SJCRH30 (cell line): ENCODE measurements at places on chromosomes 5 and 9. TPM values are rescaled to one million over a fixed set of nuclear protein-coding genes. Genes with fewer than 3 reads are reported as not detected.
A peak's percentile ranks its signal among the peaks of the same experiment; 100 is the strongest.

The C9orf153 gene
- 0.43 and 0.55 TPM in 2 replicates for total RNA-seq

The WDR31 gene
- total RNA-seq, result 0.77 and 0.79 TPM in 2 replicates

The LTC4S gene
- total RNA-seq, result not detected in 2 replicates

The KIF3A gene
- 7.7 and 8.3 TPM in 2 replicates for total RNA-seq

The C5orf15 gene
- total RNA-seq, result 78.3 and 82.3 TPM in 2 replicates

The QSOX2 gene
- 43.8 and 48.0 TPM in 2 replicates for total RNA-seq

The SLC25A2 gene
- total RNA-seq, result 0.08 TPM in 1 of 2 replicates, not detected in the other

The CDHR2 gene
- total RNA-seq, result not detected in 2 replicates

DNA sequence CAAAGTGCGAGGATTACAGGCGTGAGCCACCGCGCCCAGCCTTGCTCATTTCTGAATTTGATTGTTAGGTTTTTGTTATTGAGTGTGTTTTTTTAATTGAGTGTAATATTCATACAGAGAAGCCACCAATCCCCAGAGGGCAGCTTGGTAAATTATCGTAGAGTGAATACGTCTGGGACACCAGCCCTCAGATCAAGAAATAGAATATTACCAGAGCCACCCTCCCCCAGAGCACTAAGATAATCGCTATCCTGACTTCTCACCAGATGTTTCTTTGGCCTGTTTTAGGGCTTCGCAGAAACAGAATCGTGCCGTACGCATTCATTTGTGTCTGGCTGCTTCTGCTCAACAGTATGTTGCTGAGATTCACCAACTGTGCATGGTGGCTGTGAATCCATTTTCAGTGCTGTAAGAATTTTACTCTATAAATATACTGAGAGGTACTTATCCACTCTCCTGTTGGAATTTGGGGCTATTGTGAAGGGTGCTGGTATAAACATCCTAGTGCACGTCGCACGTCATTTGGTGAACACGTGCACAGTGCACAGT, 37.8 kb upstream of the RUFY1 start:
- no peak for DNase-seq

DNA sequence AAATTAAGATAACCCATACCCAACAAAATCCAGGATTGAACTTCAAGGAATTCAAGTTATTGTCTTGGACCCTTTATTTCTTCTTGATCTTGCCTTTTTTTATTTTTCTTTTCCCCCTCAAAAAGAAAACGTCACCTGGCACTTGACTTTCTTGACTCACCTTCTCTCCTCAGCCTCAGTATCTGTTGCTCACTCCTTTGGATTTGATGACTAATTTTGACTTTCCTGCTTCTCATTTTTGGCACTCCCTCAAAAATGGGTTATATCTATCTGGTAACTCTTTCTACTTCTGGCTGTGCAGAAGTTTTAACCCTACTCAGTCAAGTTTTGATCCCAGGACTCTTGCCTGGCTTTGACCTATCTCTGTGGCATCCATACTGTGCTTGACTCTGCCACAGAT, 66.6 kb upstream of the SPATA31D4 start:
- DNase-seq, result no peak

- no peak for DNase-seq
Measured at GRCh38 chr9:99143655-99144054, 38.7 kb downstream of the TGFBR1 start.

- peak; percentile 67 for DNase-seq
Measured at GRCh38 chr9:121399883-121400607, 30.0 kb upstream of the STOM start.

GRCh38 chr5:168227001-168227400, 64.4 kb upstream of the WWC1 start:
- DNase-seq, result no peak

GRCh38 chr5:69505306-69505705, 12.7 kb downstream of the OCLN start:
- DNase-seq, result no peak

DNA sequence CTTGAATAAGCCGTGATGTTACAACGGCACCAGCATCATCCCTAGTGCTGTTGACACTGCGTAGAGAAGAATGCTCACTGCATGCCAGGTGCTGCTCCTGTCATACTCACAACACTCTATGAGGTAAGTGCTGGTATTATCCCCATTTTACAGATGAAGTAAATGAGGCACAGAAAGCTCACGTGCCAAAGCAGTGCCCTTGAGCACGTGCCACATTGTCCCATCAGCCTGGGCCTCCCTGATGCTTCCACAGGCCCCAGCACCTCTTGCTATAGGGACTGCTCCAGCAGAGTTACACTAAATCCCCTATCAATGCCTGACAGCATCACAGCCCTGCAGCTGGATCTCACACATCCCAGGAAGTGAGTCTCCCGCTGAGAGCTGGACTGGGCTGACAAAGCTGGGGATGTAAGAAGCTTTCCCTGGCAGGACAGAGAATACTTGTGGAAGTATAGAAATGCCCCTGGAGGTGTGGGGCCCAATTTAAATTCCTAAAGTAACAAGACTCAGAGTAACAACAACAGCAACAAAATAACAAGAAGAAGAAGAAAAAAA, 216.1 kb downstream of the FSTL4 start:
- DNase-seq, result no peak

- DNase-seq, result no peak
Measured at GRCh38 chr9:3473405-3473804, 52.4 kb downstream of the RFX3 start.

GRCh38 chr5:39426746-39427105, 1.9 kb upstream of the DAB2 start:
- no peak for DNase-seq

GRCh38 chr9:22045423-22045822, 36.3 kb upstream of the CDKN2B start:
- peak; percentile 11 for DNase-seq

DNA sequence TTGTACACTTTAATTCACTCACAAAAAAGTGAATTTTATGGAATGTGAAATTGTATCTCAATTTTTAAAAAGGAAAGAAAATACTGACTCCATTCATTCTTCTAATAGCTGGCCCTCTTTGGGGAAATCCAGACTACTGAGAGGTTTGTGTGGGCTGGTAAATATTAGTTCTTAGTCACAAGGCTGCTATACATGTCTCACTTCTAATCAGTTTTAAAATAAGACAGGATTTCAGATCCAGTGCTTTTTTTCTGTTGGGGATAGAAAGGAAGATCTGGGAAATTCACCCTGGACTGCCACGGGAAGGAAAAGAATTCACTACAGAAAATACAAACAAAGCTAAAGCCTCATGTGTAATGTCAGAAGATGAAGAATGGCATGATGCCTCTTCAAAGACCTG, 32.7 kb upstream of the ADAMTSL1 start:
- DNase-seq, result no peak

DNA sequence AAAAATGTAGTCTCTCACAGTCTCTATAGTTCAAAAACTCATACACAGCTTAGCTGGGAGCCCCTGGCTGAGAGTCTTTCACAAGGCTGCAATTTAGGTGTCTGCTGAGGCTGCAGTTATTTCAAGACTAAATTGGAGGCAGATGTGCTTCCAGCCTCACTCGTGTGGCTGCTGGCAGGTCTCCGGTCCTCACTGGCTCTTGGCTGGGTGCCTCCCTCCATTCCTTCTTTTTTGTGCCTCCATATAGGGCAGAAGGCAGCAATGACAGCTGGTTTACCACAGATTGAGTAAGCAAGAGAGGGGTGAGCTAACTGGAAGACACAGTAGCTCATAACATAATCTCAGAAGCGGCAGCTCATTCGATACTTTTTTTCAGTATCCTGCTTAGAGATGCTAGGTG, 2167.7 kb upstream of the WWC1 start:
- DNase-seq, result no peak

DNA sequence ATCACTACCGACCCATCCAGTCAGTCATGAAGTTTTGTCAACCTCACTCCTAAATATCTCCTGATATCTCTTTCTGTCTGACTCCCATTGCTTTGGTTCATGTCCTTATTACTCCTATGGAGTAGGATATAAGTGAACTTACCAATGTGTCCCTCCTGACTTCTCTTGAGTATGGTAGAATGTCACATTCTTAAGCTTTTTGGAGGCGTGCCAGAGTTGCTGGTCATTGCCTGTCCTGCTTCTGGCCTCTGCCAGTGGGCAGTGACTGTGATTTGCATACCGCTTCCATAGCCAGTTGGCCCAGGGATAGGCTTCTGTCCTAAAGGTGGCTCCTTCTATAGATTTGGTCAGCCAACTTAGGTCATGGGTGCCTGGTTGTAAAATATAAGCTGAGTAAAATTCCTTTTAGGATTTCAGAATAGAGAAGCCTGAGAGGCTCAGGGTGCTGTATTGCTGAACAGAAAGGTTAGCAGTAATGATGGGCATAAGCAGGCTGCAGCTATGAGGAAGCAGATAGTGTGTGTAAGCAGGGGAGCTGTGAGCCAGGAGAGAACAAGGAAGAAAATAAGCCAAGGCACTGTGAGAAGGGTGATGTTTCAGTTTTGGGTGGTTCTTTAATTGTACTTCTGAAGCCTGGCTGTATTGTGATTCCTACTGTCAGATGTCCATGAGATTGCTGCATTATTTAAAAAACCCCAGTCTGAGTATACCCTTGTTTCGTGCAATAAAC, 16.1 kb upstream of the MARCHF3 start:
- no peak for DNase-seq

GRCh38 chr5:170297589-170298462, at the start of gene LCP2:
TSS of gene LCP2 (minus strand) at chr5:170297777. CDS start at chr5:170297611, 166 bp downstream.
- DNase-seq, result no peak

DNA sequence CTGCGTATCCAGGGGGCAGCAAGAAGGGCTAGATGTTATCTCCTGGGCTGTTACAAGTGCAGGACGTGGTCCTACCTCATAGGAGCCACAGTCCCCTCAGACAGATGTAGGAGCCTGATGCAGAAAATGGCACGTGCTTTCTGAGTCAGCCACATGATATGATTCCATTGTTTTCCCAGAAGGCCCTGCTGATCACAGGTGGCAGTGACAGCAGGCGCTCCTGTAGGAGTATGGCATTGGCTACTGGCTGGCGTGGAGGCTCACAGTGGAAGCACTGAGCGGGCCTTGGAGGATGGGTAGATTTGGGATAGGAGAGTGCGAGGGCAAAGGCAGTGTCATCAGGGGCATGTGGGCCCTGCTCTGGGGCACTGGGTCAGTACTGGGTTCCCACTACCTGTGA, 21.9 kb downstream of the USP20 start:
- DNase-seq, result no peak

DNA sequence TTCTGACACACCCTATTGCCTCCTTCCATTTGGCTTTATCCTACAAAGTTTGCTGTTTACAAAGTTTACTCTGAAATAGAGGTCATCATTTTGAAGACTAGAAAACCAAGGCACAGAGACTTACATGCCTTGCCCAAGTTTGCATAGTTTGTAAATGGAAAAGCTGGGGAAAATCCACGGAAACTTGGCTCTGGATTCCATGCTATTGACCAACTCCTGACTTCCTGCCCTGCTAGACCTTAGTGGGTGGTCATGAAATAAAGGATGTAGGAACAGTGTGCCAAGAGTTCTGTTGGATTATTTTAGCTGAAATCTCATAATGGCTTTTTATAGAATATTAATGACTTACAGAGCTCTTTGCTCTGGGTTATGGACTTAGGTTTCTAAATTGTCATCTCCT, 69.5 kb downstream of the GRIA1 start:
- DNase-seq, result no peak

DNA sequence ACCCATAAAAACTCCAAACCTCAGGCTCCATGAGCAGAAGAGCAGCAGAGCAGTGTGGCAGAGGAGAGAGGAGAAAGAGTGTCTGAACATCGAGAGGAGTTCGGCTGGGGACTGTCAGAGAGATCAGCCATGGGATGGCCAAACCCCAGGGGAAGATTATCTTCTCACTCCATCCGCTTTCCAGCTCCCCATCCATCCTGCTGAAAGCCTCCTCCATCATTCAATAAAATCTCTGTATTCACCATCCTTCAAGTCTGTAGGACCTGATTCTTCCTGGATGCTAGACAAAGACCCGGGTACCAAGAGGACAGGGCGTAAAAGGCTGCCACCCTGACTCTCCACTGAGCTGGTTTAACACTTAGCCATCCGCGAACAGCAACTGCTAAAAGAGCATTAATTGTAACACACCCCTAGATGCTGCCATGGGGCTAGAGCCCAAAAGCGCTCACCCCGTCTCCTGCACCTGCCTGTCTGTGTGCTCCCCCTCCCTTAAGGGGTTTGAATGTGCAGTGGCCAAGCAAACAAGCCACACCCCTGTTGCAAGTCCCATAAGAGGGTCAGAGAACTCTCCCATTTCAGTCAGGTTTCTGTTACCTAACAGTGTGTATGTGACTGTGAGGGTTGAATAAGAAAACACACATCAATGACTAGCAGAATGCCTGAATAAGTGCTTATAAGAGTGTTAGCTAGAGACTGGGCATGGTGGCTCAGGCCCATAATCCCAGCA, 13.9 kb upstream of the SELENOP start:
- DNase-seq, result no peak

DNA sequence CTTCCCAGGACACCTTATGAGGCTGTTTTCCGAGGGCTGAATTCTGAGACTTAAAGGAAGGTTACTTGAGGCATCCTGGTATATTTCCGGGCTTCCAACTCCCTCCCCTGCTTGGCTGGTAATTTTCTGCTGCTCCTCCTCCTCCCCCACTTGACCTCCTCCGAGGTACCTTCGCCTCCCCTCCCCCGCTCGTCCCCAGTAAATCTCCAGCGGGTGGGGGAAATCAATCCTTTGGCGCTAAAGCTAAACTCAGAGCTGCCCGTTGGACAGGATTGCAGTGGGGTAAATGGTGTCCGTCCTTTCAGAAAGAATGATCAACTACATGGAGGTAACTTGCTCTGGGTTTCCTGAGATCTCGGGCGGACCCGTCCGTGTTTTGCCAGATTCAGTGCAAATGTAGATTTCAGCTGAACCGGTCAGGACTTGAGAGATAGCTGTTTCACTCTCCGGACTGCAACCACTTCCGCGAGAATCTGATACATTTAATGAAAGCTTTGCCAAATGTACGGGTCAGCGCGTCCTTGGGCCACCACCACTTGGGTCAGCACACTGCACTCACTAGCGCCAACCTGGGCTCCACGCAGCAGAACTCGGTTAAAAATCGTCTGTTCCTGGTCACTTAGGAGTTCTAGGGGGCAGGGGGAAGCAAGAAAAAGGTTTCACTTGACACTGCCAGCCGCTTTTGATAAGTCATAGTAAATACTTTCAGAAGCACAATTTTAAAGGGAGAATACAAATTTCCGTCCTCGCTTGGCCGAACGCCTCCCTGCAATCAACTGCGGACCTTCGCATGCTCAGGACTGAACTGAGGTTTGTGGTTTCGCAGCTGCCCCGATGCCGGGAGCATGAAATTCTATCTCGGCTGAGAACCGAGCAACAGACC, 4.6 kb upstream of the ISL1 start:
- peak; percentile 79 for DNase-seq
